Natural killer cell treated with Interleukin-12 subunit alpha and Interleukin-12 subunit beta and Interleukin-15 and Interleukin-18, amount 100 ng/mL, for 72 hours (primary cell): ENCODE measurements at places on chromosomes 1 and 21.

DNA sequence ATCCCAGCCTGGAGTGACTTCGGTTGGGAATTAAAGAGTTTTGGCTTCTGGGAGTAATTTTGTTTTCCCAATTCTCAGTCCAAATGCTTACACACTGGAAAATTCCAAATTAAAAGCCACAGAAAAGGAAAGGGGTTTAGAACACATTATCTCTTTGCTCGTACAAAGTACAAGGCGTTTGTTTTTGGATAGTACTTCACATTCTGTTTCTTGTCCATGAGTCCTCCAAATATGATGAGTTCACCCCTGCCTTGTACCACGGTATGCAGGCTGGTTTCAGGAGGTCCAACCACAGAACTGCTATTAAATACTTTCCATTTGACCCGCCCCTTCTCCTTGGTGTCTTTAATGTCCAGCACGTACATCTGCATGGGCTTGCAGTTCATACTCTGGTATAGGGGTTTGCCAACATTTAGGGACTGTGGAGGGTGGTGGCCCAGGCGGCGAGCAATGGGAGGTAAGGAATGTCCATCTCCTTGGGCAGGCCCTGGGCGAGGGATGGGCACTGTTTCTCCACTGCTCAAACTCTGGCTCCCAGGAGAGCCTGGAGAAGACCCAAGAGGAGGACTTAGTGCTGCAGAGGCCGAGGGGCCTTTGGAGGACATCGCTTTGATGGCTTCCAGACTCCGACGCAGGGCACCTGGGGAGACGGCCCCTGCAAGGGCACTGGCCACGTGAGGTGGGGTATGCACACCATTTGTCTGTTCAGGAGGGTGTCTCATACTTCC lies 13.7 kb upstream of the CPLANE2 start:
- DNase-seq, result no peak

DNA sequence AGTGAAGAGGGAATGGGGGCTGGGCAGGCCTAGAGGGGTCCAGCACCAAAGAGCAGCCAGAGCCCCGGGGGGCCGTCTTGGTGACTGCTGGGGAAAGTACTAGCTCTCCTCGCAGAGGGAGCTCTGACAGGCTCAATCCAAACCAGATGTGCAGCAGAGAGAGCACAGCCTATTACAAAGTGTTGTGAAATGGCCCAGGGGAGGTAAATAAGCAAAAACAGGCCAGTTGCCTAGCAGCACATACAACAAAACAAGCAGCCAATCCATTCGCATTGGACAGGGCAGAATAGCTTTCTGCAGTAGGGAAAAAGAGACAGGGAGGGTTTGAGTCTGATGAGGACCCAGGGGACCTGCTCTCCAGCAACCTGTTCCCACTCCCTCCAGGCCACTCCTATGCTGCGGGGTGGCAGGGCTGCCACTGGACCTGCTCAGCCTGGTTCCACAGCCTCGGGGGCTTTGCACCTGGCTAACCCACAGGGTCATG lies 239.6 kb upstream of the FGGY start:
- DNase-seq, result no peak

- no peak for DNase-seq
Observed at GRCh38 chr1:57957576-57957975, 533.7 kb upstream of the DAB1 start.

- DNase-seq, result no peak
Observed at GRCh38 chr1:22958556-22958955, 14.1 kb downstream of the LACTBL1 start.

DNA sequence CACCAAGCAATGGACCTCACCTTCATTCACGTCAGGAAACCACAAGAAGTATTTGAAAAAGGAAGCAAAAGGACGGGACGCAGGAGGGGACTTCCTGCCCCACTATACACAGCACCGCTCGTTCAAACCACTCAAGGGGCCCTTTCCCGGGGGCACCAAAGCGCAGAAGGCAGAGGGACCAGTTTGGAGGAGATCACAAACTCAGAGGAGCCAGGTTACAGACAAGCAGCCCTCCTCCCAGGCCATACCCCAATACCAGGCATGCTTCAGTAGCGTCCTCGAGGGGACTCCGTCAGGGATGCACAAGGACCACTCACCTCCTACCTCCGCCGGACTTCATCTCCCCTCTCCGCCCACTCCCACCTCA lies 685 bp downstream of the CRTC2 start:
- DNase-seq, result peak; percentile 83

DNA sequence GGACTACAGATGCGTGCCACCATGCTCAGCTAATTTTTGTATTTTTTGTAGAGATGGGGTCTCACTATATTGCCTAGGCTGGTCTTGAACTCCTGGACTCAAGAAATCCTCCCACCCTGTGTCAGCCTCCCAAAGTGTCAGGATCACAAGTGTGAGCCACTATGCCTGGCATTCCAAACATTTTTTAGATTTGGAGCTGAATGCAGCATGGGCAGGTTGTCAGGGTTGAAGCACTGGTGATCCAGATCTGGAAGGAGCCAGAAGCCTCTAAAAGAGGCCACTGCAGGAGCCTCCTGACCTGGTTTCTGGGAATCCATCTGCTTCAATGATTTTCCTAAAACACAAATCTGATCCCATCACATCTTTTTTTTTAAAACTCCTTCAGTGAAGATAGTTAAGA lies 1.8 kb upstream of the CTPS1 start:
- no peak for DNase-seq

DNA sequence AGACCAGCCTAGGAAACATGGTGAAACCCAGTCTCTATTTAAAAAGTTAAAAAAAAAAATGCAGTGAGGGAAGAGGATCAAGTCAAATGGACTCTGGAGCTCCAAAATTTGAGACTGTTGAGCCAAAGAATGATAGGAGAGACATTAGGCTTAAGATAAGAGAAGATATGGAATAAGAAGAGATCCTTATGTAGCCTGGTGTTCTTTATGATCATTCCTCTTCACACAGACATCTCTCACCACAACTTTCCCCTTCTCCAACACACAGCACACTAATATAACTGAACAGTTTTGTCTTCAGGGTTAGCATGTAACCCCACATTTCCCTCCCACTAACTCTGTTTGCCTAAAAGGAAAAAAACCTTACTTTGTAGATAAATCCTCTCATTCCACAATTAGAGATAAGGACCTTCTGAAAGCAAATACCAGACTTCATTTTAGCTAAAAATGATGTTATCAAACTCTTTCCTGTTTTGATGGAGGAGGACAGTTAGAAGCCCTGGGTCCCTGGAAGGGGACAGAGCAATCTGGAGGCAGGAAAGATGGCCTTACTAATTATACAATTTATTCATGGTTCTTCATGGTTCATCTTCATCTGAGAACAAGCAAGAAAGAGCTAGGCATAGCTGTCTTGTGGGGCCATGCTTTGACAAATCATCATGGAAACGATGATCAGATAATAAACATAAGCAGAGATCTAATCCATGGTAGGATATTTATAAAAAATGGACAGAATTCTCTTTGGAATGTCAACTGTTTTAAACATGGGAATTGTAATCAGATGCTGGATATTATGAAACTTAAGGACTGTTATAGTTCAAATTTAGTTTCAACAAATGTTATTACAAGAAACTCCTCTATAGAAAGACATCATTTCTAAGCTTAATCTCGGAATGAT lies 96.7 kb upstream of the S1PR1 start:
- no peak for DNase-seq

- no peak for DNase-seq
Observed at GRCh38 chr1:53459321-53460175, at the start of gene DMRTB1. TSS of gene DMRTB1 (plus strand) at chr1:53459399. CDS start at chr1:53459454, 55 bp downstream.

DNA sequence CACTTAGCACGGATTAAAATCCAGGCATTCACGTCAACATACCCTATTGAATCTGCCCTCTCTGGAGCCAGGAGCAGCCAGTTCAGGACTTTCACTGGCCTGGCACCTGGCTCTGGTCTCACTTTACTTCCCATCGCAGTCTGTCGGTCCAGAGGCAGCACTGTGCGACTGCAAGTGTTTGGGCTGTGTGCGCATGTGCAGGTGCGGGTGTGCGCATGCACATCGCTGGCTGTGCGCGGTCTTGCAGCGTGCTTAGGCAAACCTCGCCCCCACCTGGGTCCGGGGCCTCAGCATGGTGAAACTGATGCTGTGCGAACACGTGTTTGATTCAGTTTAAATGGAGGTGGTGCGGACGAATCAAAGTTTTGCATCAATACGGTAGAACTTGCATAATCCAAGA lies 38.0 kb downstream of the ATF3 start:
- DNase-seq, result no peak

GRCh38 chr21:38443110-38443509 lies 55.2 kb downstream of the ERG start:
- DNase-seq, result no peak

- DNase-seq, result no peak
Observed at GRCh38 chr21:42731264-42732032, 78.0 kb downstream of the PDE9A start.

DNA sequence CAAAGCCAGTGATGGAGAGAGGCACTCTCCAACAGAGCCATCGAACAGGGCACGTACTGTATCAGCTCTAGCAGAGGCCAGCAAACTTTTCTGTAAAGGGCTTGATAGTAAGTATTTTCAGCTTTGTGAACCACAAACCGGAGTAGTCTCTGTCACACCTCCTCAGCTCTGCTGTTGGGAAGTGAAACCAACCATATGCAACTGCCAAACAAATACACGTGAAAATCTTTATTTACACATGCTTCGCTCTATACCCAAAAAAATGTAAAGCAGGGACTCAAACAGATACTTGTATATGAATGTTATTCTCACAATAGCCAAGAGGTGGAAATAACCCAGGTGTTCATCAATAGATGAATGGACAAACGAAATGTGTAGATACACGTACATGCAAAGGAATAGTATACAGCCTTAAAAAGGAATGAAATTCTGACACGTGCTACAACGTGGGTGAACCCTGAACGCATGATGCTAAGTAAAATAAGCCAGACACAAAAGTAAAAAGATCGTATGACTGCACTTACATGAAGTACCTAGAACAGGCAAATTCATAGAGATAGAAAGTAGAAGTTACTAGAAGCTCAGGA lies 39.0 kb downstream of the SETD4 start:
- no peak for DNase-seq

DNA sequence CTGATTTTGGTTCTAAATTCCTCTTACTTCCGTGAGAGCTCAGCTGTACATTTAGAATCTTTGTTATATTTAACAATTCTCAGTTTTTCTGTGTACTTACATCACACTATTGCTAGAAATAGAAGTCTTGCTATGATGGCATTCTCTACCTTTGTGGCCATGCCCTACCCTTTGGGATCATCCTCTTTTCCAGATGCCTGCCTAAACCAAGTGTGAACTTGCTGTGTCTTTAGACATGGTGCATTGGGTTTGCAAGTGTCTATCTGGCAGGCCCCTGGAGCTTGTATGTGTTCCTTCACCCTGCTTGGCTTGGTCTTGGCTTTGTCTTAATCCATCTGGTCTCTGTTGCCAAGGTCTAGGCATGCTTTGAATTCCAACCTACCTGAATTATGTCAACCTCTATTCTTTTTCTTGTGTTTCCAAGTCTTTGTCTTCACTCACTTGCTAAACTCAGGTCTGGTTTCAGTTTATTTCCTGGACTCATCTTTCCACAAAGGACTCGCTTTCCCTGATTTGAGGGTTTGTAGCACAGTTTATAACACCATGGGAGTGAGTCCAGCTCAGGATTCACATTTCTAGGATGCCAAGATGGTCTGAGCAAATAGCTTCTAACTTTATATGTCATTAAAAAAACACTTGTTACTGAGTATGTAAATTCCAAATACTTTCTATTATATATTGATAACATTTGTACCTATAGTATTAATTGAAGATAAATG lies 20.6 kb upstream of the APOBEC4 start:
- DNase-seq, result no peak

GRCh38 chr1:171090604-171091003 lies at the start of gene FMO3:
TSS of gene FMO3 (plus strand) at chr1:171090905. CDS start at chr1:171092659, 1,754 bp downstream.
- no peak for DNase-seq

DNA sequence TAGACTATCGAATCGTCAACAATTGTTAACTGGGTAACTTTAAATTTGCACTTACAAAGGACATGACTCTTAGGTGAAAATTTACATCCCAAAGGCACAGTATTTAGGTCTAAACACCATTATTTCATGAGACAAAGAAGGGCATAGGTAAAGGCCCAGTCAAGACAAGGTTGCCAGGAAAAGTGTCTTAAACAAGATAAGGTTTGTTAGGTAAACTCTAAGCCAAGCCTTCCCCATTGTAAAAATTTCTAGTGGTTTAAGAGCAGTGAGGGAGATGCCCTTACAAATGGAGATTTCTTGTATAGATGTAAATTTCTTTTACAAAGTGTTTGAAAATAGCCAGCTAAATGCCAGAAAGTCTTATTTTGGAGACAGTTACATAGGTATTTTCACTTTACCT lies 36.9 kb upstream of the FNBP1L start:
- no peak for DNase-seq

DNA sequence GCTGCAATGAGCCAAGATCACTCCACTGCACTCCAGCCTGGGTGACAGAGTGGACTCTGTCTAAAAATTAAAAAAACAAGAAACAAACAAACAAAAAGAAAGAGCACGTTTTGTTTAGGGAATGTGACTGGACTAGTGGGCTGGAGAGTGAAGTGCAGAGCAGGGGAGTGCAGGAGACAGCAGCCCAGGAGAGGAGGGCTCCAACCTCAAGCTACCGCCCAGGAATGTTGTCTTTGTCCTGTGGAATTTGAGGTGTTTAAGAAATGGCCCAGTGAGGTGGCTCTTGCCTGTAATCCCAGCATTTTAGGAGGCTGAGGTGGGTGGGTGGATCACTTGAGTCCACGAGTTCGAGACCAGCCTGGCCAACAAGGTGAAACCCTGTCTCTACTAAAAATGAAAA lies 42.4 kb upstream of the MTF2 start:
- no peak for DNase-seq

DNA sequence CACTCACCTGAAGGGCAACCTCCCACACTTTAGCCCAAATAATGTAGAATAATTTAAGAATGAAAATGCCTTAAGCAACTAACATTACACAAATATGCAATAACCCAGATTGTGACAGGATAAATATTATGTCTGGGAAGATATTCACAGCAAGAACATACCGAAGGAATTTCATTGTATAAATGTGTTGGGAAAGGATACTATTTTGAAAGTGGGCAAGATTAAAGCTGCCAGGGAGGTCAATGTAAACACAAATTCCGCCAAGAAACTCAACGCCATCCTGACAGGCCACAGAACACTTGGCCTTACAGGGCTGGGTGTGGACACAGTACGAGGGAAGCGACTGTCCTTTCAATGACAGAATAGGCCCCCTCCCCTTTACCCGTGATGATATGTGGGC lies 173.3 kb downstream of the RUNX1 start:
- DNase-seq, result no peak

GRCh38 chr1:113118266-113118665 lies 45.3 kb downstream of the LRIG2 start:
- DNase-seq, result no peak

- DNase-seq, result peak; percentile 16
Observed at GRCh38 chr1:206706298-206706791, 21.6 kb downstream of the MAPKAPK2 start.

- DNase-seq, result no peak
Observed at GRCh38 chr1:145985129-145985501, 11.3 kb downstream of the TXNIP start.

GRCh38 chr1:29557701-29558600 lies 321.6 kb downstream of the PTPRU start:
- no peak for DNase-seq

DNA sequence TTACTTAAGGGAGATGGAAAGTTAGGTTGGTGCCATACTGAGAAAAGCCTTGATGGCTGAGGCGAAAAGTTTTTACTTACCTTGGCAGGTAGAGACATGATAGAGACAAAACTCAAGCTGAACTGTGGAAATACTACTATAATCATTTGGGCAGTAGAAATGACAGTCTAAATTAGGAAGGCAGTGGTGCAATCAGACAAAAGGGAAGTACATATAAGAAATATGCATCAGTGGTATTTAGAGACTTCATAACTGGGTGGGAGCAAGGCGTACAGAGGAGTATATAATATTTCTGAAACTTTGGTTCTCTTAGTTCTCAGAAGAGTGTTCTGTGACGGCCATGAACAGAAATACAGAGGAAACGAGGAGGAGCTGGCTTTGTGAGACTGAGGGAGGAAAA lies 2.4 kb upstream of the CEP350 start:
- no peak for DNase-seq
